Activated CD4-positive, alpha-beta T cell treated with anti-CD3 and anti-CD28 coated beads for 4 hours (primary cell): ENCODE measurements at places on chromosomes 4 and X.

GRCh38 chrX:118627084-118627758 is 100.2 kb upstream of the IL13RA1 start:
- DNase-seq: no peak

- no peak for DNase-seq
Observed at GRCh38 chrX:133179500-133179899, 38.7 kb downstream of the TFDP3 start.

GRCh38 chrX:87900320-87900908 is 382.8 kb downstream of the KLHL4 start:
- peak; percentile 1 for DNase-seq

DNA sequence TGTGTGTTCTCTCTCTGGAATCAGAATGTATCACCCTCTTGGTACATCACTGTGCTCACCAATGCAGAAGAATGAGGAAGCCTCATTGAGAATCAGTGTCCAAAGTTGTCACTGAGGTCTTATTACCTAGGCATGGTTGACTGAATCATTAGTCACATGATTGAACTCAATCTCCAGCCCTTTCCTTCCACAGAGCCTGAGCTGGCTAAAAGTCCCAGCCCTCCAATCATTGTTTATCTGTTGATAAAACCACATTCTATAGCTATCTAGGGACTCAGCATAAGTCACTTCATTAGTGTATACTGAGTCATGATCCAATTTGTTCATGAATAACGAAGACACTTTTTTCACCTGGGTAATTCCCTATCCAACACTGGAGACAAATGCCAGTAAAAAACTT is 396.8 kb downstream of the TRAM1L1 start:
- no peak for DNase-seq

DNA sequence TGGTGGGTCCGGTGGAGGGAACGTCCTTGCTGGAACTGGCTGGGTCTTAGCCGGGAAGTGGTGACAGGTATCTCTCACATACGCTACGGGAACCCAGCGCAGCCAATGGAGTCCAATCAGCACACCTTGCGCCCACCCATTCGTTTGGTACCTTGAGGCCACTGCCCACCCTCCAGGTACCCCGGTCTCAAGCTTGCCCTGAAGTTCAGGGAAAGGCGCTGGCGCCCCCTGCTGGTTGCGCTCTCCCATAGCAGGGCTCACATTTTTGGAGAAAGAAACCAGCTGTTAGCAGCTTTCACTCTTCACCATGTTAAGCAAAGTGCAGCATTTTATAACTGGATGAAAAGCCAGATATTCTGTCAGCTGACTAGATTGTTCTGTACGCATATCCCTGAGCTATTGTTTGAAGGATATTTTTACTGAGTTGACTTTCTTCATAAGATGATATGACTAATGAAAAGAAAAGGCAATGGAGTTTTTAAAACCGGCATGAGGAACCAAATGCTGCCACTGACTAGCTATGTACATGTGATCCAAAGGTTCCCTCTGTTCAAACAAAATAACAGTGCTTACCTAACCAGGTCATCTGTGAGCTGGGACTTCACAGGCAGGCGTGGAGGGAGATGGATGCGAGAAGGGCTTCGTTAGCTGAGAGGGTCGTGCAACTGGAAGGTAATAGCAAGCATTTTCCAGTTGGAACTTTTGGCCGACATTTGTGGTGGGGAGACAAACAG is 43.7 kb downstream of the OTOP1 start:
- DNase-seq: no peak

DNA sequence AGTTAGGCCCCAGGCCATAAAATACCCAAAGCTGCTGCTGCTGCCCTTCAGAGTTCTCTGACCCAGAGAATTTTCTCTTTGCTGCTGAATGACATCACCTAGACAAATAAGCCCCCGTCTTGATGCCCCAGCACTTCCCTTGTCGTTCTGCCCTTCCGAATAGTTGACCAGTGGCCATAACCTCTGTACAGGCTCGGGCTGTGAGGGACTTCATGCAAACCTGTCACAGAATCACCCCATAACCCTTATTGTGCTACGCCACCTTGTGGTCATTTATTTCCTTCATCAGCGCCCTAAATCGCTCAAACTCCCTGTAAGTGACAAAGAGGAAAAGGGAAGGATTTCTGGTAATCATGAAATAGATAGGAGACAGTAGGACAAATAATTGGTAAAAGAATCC is 18.8 kb downstream of the SPACA5 start:
- peak; percentile 48 for DNase-seq

GRCh38 chrX:26649534-26649933 is 433.6 kb downstream of the MAGEB5 start:
- no peak for DNase-seq

GRCh38 chr4:40461879-40462278 is 126.7 kb downstream of the CHRNA9 start:
- DNase-seq: no peak

GRCh38 chr4:114698231-114698630 is 99.6 kb downstream of the UGT8 start:
- no peak for DNase-seq

- no peak for DNase-seq
Observed at GRCh38 chr4:7524843-7525242, 90.1 kb upstream of the PSAPL1 start.

- no peak for DNase-seq
Observed at GRCh38 chrX:132692066-132692465, 203.2 kb upstream of the MBNL3 start.

DNA sequence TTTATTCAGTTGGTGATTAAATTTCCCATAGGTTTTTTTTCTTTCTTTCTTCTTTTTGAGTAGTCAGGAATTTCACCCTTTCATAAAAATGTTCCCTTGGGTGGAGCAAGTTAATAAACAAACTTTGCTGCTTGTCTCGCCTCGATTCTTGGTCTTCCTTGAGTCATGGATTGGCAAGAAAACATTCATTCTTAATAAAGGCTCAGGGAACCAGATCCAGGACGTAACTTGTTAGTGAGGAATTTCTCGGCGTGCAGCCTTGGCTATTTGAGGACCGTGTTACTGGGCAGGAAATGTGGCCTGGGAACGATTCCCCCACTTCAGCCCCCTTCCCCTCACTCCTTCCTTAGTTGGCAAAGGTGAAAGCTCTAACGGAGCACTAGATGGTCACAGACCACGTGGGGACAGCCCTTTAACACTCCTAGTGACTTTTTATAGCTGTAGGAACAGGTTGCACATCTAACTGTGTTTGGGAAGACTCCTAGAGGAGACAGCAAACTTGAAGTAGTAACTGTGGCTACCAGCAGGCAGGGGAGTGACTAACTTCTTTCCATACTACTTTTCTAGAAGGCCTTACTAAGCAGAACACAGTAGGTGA is 106.8 kb downstream of the UCHL1 start:
- DNase-seq: no peak

DNA sequence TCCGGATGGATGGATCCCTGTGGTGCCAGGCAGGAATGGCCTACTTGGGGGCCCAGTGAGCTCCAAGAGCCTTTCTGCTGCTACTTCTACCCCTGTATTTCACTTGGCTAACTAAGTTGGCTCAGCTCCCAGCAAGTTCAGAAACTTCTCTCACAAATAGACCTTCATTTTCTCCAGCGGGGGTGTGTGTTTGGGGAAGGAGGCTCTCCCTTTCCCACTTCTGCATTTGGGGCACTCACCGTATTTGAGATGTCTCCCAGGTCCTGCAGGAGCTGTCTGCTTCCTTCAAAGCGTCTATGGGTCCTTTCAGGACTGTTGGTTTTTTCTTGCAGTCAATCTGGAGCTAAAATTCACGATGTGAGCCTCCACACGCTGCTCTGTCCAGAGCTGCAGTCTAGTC is 197.7 kb downstream of the SPANXN3 start:
- DNase-seq: no peak

GRCh38 chr4:16770710-16771285 is 127.6 kb downstream of the LDB2 start:
- no peak for DNase-seq

DNA sequence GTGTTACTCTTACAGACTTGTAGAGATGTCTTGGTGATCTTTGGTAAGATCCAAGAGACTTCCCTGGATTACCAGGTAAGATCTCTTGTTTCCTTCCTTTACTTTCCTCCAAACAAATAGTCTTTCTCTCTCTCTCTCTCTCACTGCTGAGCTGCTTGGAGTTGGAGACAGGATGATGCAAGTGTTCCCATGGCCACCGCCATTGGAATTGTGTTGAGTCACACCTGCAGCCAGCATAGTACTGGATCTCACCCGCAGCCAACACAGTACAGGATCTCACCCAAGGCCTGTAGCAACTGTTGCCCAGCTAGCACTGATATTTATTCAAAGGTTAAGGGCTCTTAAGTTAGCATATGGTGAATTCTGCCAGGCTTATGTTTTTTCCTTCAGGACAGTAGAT is 1080.9 kb downstream of the FAT4 start:
- DNase-seq: no peak

GRCh38 chr4:38024206-38024509 is 64.0 kb downstream of the PTTG2 start:
- no peak for DNase-seq

- DNase-seq: no peak
Observed at GRCh38 chrX:362351-362750, 24.4 kb downstream of the PPP2R3B start.

- no peak for DNase-seq
Observed at GRCh38 chrX:105331244-105331643, 110.8 kb upstream of the TEX13A start.

DNA sequence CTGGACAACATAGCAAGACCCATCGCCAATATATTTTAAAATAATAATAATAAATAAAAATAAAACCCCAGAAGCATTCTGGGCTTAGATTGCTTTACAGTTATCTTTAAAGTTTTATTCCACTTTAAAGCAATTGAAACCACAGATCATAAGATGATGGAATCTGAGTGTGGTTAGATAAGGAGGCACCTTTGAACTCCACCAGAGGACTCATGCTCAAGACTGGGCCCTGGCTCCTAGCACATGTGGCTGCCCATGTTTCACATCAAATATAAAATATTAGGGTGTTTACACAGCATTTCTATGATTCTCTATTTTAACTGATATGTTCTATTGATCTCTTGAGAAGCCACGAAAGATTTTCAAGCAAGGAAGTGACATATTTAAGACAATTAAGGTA is 52.6 kb upstream of the BBS12 start:
- DNase-seq: no peak

- no peak for DNase-seq
Observed at GRCh38 chr4:20249333-20249732, 2.4 kb upstream of the SLIT2 start.

- DNase-seq: no peak
Observed at GRCh38 chrX:83535417-83536196, 27.5 kb downstream of the POU3F4 start.

- no peak for DNase-seq
Observed at GRCh38 chr4:70660106-70660505, 6.2 kb downstream of the JCHAIN start.

DNA sequence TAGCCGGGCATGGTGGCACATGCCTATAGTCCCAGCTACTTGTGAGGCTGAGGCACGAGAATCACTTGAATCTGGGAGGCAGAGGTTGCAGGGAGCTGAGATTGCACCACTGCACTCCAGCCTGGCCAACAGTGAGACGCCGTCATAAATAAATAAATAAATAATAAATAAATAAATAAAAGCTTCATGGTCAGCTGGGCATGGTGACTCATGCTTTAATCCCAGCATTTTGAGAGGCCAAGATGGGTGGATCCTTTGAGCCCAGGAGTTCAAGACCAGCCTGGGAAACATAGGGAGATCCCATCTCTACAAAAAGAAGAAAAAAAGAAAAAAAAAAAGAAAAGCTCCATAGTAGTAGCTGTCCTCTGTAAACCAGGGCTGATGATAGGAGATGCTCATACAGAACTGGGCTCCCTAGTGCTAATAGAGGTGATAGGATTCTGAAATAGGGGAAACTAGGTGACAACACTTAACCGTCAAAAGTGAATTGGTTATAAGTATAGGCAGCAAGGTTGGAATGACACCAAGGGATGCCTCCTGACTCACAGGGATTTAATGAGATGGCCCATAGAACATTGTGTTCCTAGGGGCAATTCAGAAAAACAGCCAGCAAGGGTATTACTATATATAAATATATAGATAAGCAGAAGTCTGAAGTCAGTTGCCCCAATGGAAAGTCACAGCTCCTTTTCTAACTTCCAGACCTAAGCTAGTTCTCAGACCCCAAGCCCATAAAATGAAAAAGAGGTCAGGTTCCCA is 41.8 kb upstream of the ARHGEF6 start:
- no peak for DNase-seq

DNA sequence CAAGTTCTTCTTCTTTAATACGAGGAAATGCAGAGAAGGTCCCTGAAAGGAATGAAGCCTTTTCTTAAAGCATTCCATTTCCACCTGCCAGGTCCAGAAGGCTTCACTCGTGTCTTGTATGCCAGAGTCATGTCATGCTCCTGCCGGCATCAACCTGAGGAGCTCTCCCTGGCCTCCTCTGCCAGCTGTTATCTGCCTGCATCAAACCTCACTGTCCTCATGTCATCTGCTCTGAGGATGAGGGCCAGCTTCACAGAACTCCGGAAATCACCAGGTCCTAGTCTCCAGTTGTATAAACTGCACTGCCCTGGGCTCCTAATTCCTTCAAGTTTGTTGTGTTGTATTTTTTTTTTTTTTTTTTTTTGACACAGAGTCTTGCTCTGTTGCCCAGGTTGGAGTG is 20.0 kb upstream of the S100G start:
- no peak for DNase-seq

- peak; percentile 9 for DNase-seq
Observed at GRCh38 chrX:78024349-78025059, 55.1 kb upstream of the PGAM4 start.

GRCh38 chrX:129768586-129769466 is 10.9 kb upstream of the SASH3 start:
- no peak for DNase-seq

GRCh38 chr4:145481164-145481941 is at the start of gene SMAD1:
SMAD1 (plus strand) TSS chr4:145481853; CDS start chr4:145514614, 32,761 bp downstream.
- peak; percentile 33 for DNase-seq

DNA sequence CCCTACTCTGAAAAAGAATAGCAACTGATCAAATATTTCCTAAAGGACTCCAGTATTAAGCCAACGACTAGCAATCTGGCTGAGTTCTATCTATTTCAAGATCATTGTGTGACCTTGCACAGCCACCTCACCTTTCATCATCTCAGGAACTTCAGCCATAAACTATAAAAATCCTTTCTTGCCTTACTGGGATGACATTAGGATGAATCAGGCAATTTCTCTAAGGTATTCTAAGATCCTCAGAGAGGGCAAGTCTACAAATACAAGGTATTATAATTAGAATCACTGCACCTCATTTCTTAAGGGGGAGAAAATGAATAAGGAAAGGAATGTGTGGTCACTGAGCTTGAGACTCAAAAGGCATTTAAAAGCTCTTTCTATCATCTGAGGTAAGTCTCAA is 152.6 kb downstream of the GRIA3 start:
- no peak for DNase-seq

GRCh38 chr4:15688051-15688450 is 6.4 kb downstream of the FAM200B start:
- DNase-seq: no peak

DNA sequence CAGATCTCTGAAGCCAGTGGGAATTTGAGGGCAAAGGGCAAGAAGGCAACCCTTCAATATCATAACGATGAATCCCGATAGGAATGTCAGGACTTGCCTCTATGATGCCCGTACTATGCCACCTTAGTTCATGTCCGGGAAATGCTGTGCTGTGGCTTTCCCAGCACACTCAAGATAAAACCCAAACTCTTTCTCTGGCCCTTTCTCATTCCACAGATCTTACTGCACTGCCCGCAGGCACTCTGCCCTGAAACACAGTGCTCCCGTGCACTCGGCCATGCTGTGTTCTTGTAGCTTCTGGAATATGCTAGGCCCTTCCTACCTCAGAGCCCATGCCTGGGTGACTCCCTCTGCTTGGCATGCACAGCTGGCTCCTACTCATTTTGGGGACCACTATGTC is 26.3 kb downstream of the SORCS2 start:
- DNase-seq: no peak

GRCh38 chr4:89788206-89789072 is 48.5 kb downstream of the SNCA start:
- no peak for DNase-seq
